ENCODE measurements at places on chromosomes 2 and 18.

GRCh38 chr2:31219131-31219969 is 2.0 kb upstream of the CAPN14 start:
- DNase-seq, result no peak

- DNase-seq, result no peak
Observed at GRCh38 chr2:39730685-39731302, 48.3 kb downstream of the THUMPD2 start.

DNA sequence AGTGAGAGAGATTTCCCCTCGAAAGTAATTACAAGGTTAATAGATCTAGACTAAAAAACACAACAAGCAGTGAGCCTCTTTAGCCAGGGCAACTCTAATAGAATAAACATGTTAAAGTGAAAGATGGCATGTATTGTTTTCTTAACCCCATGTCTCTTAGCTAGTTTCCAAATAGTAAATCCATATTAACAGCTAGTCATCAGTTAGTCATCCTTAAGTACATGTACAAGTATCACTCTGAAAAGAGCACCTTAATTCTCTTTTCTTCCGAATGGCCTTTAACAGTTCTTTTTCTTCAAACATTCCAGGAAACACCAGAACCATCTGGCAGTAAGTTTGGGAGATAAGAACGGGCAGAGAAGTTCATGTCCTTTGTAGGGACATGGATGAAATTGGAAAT is 1480.0 kb downstream of the LRP1B start:
- DNase-seq, result no peak

DNA sequence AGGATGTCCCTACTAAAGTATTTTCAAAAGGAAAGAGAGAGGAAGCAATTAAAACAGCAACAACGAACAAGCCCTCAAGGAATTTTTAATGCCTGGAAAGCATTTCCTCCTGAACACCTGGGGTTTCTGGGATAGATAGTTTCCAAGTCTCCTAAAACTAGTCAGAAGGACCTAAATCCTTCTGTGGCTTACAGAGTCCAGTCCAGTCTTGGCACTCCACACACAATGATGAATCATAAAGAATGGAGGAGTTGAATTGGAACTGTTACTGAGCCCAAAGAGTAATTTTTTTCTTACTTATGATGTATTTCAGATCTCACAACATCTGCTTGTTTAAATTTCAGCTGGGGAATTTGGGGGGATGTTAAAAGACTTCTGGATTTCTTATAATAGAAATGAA is 144.6 kb upstream of the SETBP1 start:
- DNase-seq, result no peak

DNA sequence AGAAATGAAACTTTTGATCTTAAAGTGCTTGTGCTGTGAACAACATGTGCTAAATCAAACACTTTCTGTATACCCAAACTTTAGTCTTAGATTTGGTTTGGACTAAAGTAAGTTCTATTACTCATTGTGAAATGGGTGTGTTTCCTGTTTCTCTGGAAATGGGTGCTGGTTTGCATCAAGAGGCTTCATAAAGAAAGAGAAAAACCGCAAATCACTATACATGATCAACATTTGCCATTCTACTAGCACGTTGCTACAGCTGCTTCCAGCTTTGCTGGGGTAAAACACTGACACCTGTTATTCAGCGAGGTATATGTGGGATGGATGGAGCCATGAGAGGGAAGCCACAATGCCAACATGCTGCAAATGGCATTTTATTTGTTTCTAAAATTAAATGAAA is 547.0 kb upstream of the ACVR2A start:
- DNase-seq, result no peak

GRCh38 chr2:152555048-152555447 is 162.2 kb downstream of the PRPF40A start:
- no peak for DNase-seq
